ENCODE measurements at places on chromosomes 1 and 21. TPM values are rescaled to one million over a fixed set of nuclear protein-coding genes. Genes with fewer than 3 reads are reported as not detected.

Gene FOXD2
- 0.43 TPM for total RNA-seq

Gene SDCCAG8
- total RNA-seq: 29.4 TPM

Gene KDF1
- not detected for total RNA-seq

Gene OVAAL
- not detected for total RNA-seq

Gene SYCP1
- total RNA-seq: not detected

Gene TMEM82
- total RNA-seq: not detected

Gene NHLH1
- total RNA-seq: not detected

Gene TDRD10
- total RNA-seq: not detected

Gene MPZ
- 0.11 TPM for total RNA-seq

Gene CBR1
- total RNA-seq: 205 TPM

Gene HTR6
- not detected for total RNA-seq

Gene TMEM269
- total RNA-seq: not detected

GRCh38 chr21:30880914-30881313, 466 bp downstream of the KRTAP11-1 start:
- no peak for DNase-seq

GRCh38 chr1:70024272-70024671, 181.1 kb downstream of the LRRC40 start:
- no peak for DNase-seq

GRCh38 chr1:151553659-151554058, 13.6 kb downstream of the TUFT1 start:
- DNase-seq: peak; percentile 44

- DNase-seq: no peak
Measured at GRCh38 chr1:26616881-26617280, 78.9 kb upstream of the ARID1A start.

DNA sequence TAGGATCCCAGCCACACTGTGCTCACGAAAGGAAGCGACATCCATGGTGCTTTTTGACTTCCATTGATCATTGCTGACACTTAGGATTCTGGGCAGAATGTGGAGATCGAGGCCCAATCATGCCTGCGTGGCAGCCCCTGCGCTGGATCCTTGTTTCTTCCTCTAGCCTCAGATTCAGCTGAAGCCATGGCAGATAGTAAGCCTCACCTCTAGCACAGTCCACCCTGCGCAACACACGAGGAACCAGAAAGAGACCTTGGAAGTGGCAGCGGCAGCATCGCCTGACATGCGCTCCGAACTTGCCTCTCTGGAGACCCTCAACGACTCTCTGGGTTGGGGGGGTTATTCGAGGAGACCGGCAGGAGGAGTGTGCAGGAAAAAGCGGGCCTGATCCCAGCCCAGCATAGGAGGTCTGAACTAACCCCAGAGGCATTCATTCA, 10.6 kb downstream of the HLX start:
- DNase-seq: no peak

DNA sequence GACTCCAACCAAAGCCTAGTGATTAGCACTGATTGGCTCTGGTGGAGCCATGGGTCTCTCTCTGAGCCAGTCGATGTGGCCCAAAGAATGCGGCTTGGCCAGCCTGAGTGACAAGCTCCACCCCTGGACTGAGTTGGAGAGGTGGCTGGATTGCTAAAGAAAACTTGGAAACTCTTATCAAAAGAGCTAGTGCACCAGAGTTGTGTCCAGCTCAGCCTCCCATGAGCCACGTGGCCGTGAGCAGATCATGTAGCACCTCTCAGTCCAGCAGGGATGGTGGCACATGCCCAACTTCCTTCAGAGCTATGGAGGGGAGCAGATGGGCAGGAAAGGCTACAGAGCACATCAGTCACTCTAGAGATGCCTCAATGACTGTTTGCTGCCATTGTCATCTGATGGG, 142.8 kb upstream of the VAMP3 start:
- no peak for DNase-seq

DNA sequence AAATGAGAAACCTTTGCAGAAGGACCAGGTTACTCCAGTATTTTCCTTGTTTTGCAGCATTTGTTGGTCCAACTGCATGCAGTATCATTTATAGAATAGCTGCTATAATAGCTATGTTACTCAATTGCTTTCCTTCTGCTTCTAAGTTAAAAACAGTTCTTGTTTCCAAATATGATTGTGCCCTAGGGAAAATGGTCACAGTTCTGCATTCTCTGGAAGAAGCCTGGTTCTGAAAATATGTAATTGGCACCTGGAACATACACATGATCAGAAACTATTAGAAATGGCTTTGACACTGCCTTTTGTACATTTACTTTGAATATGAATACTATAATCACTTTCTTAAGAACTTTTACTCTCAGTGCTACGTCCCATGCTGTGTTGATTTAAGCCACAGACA, 33.6 kb downstream of the HENMT1 start:
- DNase-seq: no peak

GRCh38 chr1:8312235-8313218, 5.4 kb upstream of the SLC45A1 start:
- DNase-seq: no peak

GRCh38 chr1:225448146-225448805, 20.4 kb upstream of the LBR start:
- no peak for DNase-seq

GRCh38 chr1:1230656-1231399, 973 bp downstream of the SDF4 start:
- peak; percentile 90 for DNase-seq

GRCh38 chr1:236284291-236284721, 2.5 kb upstream of the ERO1B start:
- DNase-seq: no peak

- DNase-seq: peak; percentile 92
Measured at GRCh38 chr1:179141592-179142251, 59.9 kb downstream of the TOR3A start.

DNA sequence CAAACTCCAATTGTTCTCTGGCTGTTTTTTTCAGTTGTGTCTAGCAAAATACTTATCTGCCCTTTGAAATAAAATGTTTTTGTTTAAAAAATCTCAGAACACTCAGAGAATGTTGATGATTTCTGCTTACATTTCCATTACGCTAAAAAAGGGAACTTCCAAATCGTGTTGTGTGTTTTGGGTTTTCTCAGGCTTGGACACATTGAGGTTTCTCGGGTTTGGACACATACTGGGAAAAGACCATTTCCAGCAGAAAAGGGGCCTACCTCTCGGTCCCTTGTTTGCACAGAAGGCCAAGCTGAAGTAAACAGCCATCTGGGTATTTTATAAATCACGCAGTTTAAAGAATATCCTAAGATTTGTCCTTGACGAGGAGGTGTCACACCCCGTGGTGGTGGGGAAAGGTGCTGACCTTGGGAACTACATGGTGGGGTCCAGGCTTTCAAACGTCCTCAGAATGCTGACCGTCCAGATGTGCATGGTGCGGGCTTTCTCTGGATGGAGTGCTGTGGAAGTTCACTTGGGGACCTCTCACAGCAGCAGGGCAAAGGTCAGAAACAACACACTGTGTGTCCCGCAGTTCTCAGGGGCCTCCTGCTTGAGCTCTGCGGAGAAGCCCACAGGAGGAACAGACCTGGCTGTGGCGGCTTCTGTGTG, 67.8 kb downstream of the SLC37A1 start:
- DNase-seq: no peak

DNA sequence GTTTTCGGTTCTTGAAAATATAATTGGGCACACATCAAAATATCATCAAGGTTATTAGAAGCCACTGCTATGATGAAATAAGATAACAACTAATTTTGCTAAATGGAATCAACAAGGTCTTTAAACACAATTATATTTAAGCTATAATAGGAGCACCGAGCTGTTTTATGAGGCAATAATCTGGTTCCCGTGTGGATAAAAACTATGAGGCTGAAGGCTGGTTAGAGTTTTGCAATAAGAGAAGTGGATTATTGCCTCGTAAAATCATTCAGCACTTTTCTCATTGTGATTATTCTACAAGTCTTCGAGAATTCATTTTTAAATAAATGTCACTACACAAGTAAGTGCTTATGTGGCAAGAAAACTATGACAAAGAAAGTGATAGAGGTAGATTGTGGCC, 975.7 kb upstream of the ADGRL2 start:
- no peak for DNase-seq

DNA sequence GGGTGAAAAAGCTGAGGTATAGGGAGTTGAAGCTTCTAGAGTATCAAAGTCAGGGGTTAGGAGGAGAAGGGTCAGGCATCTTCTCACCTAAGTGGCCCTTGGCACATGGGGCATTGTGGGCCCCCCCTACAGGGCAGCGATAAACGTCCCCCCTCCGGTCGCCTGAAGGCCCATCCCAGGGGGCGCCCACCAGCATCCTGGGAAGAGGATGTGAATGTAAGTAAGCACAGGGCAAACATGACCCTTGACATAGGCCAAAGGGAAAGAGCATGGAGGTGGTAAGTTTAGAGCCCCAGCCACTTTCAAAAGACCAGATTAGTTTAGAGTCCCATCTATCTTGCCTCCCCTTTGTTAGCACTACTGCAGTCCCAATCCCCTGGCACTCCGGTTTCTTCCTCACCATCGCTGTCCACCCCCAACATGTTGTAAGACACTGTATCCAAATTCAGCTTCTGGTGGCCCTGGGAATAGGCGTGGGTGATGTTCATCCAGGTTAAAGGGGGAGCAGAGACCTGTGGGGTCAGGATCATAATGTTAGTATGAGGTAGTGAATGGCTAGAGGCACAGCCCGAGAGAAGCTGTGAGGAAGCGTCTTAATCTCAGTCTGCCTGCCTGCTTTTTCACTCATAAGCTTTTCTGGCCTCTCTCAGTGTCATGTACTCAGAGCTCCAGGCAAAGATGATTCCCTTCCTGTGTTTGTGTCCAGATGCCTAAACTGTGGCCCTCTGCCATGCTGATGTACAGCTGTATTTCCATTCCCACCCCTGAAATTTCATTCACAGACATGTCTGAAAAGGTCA, 2.7 kb downstream of the ITGA10 start:
- DNase-seq: peak; percentile 30

GRCh38 chr1:18645747-18646090, 15.1 kb downstream of the PAX7 start:
- no peak for DNase-seq

GRCh38 chr1:70361727-70362398, 7.3 kb upstream of the ANKRD13C start:
- peak; percentile 30 for DNase-seq

DNA sequence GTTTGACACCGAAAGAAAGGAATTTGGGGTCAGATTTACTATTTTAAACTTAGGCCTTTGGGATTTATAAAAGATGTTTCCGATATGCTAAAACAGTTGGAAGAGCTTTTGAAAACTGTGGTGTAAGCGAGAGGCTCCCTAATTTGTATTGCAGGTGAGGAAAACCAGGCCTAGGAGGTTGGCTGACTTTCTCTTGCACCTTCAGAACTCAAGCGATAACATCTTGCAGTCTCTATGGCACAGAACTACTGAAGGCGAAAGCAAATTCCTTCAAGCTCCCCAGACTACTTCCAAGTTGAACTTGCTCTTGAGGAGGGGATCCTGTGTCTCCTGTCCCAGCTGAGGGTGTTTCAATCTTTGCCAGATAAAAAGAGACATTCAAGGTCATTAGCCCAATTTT, 685.7 kb downstream of the ADGRL2 start:
- no peak for DNase-seq

DNA sequence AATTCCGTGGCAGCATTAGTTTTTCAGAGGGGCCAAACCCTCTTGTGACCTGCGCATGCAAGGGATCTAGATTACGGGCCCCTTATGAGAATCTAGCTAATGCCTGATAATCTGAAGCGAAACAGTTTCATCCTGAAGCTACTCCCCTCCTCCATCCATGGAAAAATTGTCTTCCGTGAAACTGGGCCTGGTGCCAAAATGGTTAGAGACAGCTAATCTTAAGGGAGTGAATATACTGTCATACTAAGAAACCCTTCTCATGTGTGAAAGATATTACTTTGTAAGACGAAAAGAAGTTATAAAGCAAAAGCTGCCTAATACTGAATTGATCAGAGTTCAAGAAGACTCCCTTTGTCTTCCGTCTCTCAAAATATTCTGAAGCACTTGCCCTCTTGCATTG, 166.3 kb downstream of the DUSP10 start:
- no peak for DNase-seq

DNA sequence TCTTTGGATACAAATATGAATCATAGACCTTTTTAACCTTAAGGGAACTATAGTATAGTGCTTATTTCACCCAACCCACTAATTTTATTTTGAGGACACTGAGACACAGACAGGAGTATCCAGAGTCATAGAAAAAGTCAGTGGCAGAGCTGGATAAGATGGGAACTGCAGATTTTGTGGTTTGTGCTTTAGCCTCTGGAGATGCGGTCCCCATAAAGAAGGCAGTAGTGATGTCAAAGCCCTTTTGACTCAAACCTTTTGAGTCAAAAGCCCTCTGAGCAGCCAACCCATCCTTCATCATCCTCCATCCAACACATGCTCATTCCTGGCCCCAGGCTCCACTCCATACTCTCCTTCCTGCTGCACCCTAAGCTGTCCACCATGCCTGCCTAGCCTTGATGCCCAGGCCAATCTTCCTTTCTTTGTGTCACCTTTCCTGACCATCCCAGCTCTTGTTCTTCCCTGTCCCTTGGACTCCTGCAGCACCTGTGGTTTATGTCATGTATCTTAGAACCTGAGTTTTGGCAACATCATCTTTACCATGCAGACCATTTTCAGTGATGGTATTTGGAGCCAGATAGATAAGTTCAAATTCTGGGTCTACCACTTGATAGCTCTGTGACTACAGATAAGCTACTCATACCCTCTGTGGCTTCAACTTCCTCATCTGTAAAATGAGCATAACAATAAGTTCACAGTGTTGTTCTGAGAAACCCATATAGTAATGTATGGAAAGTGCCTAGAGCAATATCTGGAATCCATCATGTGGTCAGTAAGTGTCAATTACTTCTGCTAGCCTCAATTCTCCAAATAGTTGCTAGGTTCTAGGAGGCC, 20.1 kb downstream of the SLAMF1 start:
- no peak for DNase-seq

DNA sequence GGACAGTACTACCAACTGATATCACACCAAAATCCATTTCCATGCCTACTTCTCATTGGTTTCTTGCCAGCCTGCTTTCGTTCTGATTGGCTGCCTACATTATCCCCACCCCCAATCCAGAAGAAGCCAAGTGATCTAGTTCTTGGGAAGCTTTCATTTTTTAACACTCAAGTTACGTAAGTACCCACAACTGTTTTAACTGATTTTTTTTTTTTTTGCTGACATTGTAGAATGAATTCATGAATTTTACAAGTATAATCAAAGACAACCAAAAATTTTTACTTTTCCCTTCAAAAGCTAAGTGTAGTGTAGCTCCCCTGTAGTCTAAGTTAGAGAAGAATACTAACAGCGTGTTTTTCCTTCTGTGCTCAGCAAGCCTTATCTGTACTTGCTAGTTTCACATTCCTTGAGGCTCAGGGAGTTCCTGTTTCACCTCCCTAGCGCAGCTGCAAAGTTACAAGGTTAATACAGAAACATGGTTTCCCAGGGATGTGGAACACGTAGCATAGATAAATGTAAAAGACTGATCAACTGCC, at the start of gene SLC9C2:
SLC9C2 (minus strand) TSS at position 17 of the 536 bp plus-strand sequence. CDS start 1,296 bp downstream, outside the sequence.
- no peak for DNase-seq

All from GM23248 (cell line).